ENCODE measurements at places on chromosomes 2 and 18.

GRCh38 chr2:115999039-115999438 is 1556.6 kb downstream of the DPP10 start:
- DNase-seq, result no peak

GRCh38 chr18:34223893-34224422 is 755 bp downstream of the NOL4 start:
- no peak for DNase-seq

DNA sequence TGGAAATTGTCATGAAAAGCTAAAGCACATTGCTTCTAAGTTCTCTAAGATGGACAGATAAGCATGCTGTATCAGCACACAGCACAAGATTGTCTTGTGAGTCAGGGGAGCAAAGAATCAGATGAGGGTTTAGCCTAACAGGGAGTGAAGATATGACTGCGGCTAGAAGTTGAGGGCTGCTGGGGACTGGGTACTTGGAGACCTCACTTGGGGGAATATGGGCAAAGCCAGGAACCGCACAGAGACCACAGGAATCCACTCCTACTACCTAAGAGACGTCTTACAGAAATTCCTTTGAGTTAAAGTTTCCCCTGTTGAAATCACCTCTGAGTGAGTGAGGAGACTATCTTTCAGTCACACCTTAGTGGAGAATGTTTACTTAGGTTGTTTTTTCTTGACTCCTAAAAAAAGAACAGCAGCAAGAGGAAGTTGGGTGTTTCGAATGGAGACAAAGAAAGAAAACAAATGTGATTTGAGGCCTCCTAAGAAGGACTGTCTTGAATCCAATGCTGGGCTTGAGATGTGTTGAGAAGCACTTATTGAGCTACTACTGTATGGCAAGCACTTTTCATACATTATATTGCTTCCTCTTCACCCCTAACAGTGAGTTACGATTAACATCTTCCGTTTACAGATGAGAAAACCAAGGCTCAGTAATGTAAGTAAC is 100.7 kb downstream of the ANKRD44 start:
- no peak for DNase-seq

- no peak for DNase-seq
Measured at GRCh38 chr2:241280291-241280690, 35.2 kb downstream of the HDLBP start.

DNA sequence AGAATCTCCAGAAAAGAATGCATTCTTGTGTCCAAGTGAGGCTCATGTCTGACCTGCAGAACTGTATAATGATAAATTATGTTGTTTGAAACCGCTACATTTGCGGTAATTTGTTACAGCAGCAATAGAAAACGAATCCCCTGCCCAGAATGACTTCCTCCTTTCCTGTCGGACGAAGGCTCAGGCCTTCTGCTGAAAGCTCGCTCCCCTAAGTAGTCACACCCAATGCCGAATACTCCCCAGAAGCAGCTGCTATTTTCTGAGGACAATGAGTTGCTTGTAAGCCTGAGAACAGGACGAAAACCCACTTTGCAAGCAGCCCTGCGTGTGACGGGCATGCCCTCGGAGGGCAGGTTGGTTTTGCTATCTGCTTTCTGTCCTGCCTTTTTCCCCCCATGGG is 27.7 kb upstream of the PTPN4 start:
- no peak for DNase-seq

DNA sequence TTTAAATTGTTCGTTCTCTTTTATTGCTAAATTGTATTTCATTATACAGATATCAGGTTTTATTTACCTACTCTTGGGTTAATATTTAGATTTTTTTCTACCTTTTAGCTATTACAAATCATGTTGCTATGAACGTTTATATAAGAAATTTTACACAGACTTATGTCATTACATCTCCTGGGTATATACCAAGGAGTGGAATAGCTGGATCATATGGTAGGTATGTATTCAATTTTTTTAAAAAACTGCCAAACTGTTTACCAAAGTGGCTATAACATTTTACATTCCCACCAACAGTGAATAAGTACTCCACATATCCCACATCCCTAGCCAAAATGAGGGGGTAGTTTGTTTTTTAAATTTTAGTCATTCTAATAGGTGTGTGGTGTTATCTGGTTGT is 32.3 kb upstream of the BAZ2B start:
- DNase-seq, result no peak

- no peak for DNase-seq
Measured at GRCh38 chr2:69983392-69983966, 22.0 kb upstream of the ASPRV1 start.

DNA sequence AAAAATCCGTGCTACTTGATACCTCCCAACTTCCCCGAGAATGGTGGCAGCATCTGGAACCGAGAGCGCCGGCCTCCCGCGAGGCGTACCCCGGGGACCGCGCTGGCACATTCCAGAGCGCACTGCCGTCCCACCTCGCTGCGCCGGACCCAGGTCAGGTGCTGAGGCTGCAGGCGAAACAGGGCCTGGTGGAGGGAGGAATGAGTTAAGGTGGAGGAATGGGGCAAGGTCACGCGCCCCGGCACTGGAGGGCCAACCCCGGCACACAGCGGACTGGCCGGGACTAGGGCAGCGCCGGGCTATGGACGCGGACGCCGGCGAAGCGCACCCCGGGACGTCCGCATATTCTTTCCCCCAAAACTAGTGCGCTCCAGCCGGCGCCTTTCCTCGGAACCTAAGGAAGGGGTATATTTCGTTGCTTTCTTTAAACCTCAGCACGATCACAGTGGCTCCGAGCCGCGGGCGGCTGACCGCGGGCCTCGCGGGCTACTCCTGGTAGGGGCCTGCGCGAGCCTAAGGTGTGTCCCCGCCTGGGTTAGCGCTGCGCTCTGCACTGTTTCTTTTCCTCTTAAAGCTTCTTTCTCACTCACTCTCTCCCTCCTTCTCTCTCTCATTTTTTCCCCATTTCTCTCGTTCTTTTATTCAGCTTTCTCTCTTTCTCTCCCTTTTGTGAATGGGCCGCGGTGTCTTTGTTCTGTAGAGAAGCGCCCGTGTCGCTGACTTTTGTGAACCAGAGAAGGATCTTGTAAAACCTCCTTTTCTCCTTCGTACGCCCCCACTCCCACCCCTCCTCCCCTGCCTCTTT is 2.1 kb upstream of the OTX1 start:
- DNase-seq, result no peak

- peak; percentile 67 for DNase-seq
Measured at GRCh38 chr2:227106845-227107759, 56.9 kb downstream of the COL4A4 start.

- DNase-seq, result no peak
Measured at GRCh38 chr2:10919410-10919770, 7.7 kb downstream of the KCNF1 start.

- no peak for DNase-seq
Measured at GRCh38 chr2:99607454-99607853, 117.6 kb upstream of the REV1 start.

DNA sequence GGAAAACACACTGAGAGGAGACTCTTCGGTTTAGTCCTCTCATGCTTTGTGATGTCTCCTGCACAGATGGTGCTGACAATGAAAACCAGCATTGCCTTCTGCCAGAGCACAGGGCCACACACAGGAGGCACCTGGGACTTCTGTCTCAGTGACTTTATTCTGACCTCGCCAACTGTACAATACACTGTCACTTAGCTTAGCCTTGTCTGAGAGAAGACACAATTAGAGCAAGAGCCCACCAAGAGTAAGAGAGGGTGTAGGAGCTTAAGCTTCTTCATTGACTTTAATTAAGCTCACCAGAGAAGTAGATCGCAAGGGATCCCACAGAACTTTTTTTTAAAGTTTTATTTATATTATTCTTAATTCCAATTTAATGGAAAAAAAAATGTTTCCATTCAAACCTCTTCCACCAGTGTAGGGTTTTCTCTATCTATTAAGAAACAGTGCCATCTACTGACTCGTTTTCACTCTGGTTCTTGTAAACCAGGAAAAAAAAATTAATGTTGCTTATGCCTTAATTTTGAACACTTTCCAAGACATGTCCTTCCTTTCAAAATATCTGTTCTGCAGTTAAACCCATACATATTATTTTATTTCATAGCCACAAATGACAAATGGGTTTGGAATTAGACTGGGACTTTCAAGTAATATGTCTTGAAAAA is 42.4 kb upstream of the DDX18 start:
- DNase-seq, result peak; percentile 15

GRCh38 chr2:118091631-118092030 is 3.4 kb downstream of the INSIG2 start:
- DNase-seq, result no peak

DNA sequence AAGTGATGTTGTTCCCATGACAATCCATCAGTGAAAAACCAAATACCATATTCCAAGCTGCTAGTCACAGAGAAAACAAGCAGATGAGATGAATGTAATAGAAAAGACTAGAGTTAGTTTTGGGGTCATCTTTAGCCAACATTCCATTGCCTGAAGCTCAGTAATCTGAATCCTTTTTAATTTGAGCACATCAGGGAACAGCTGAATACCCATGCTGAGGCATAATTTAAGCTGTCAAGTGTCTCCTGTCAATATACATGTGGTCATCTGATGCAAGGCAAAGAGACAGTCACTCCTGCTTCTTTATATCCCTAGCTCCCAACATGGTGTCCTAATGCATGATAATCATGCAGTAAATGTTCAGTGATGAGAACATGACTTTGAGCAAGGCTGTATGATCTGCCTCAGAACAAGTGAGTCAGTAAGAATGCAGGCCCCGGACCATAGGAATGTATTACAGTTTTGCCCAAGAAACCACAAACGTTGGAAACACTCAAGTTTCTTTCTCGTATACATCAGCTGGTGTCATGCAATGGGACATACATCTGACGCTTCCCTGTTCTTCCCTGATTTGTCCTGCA is 48.0 kb downstream of the CDK15 start:
- DNase-seq, result peak; percentile 99

DNA sequence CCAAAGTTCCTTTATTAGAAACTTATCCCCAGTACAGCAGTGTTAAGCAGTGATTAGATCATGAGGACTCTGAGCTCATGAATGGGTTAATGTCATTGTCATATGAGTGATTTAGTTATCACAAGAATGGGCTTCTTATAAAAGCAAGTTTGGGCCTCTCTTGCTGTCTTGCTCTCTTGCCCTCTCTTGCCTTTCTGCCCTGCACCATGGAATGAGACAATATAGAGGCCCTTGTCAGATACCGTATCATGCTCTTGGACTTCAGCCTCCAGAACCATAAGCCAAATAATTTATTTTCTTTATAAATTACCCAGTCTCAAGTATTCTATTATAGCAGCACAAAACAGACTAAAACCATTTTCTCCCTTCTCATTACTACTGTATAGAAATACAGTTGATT is 125.8 kb downstream of the TRABD2A start:
- no peak for DNase-seq

DNA sequence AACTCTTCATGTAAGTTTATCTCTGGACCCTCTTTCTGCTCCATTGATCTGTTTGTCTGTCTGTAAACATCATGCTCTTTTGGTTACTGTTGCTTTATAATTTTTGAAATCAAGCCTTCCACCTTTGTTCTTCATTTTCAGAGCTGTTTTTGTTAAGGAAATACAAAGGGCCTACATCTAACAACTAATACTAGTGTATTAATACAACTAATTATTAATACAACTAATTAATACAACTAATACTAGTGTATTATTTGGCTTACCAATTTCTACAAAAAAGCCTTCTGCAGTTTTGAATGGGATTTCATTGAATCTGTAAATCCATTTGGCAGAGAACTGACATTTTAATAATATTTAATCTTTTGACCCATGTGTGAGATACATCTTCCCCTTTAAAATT is 66.7 kb downstream of the ATP9B start:
- no peak for DNase-seq

DNA sequence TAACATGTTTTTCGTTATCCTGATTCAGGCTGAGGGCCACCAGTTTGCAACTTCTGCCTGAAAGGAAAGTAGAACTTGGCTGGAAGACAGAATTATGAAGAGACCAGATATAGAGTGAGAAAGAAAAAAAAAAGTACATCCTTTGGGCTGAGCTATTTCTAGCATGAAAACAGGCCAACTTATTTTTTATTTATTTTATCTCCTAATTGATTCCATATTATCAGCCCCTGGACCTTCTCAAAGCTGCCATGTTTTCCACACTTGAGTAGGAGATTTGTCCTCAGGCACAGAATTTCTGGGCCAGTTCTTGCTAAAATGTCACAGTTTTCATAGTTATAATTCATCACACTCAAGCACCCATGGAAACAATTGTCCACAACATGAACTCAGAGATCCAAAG is 586.8 kb upstream of the CNTNAP5 start:
- DNase-seq, result no peak

GRCh38 chr2:71347517-71347916 is 15.9 kb downstream of the ZNF638 start:
- DNase-seq, result peak; percentile 12

GRCh38 chr2:63066265-63066664 is 15.6 kb downstream of the OTX1 start:
- no peak for DNase-seq

Measured in fibroblast of skin of right quadriceps (primary cell).